NCI-H1105 treated with DMSO at 0.1 percent for 48 hours (cell line): ENCODE measurements at places on chromosomes 6 and 20.

DNA sequence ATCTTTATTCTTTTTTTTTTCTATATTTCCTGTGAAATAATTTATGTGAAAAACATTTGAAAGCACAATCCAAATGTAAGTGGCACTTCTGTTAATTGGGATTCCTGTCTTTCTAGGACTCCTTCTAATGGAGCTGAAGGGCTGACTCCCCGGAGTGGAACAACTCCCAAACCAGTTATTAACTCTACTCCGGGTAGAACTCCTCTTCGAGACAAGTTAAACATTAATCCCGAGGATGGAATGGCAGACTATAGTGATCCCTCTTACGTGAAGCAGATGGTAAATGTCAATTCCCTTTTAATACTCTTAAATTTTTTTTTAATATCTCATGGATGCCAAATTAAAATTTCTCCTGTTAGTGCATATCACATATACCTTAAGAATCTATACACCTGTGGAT, 35.0 kb downstream of the CDC5L start:
- no peak for DNase-seq

- DNase-seq, result no peak
These were observed 227.3 kb upstream of the RSPO3 start for GRCh38 chr6:126891158-126891557.

GRCh38 chr20:58976061-58976730, 4.9 kb upstream of the NELFCD start:
- DNase-seq, result no peak

GRCh38 chr6:75213732-75214131, 7.9 kb upstream of the COL12A1 start:
- no peak for DNase-seq

- DNase-seq, result no peak
These were observed 142.7 kb upstream of the SULF2 start for GRCh38 chr20:47927944-47928343.

GRCh38 chr6:39453241-39453640, 130.7 kb upstream of the KCNK16 start:
- DNase-seq, result no peak

DNA sequence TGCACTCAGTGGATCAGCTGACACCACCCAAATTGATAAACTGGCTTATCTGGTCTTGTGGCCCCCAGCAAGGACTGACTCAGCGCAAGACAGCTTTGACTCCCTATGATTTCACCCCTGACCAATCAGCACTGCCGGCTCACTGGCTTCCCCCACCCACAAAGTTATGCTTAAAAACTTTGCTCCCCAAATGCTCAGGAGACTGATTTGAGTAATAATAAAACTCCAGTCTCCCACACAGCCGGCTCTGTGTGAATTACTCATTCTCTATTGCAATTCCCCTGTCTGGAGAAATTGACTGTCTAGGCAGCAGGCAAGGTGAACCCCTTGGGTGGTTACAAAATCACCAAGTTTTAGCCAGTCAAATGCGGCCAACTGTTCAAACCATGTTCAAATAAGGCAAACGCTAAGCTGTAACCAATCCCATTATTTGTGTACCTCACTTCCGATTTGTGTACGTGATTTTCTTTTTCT, 32.5 kb downstream of the SLC22A2 start:
- DNase-seq, result no peak

DNA sequence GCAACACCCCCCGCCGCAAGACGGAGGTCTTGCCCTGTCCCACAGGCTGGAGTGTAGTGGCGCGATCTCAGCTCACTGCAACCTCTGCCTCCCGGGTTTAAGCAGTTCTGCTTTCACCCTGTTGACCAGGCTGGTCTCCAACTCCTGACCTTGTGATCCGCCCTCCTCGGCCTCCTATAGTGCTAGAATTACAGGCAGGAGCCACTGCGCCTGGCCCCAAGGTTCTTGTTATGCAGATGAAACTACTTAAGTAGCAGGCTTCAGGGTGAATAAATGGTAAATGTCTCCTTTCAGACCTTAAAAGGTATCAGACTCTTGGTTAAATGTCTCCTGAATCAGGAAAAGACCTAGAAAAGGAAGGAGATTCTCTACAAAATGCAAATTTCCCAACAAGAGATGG, 95.4 kb upstream of the TMEM181 start:
- no peak for DNase-seq
